ENCODE measurements at places on chromosomes 13 and 19.
A peak's percentile ranks its signal among the peaks of the same experiment; 100 is the strongest.

GRCh38 chr13:97723655-97724054, 229.8 kb upstream of the IPO5 start:
- DNase-seq, result no peak

GRCh38 chr19:8242211-8242821, 33.1 kb downstream of the CERS4 start:
- no peak for DNase-seq

DNA sequence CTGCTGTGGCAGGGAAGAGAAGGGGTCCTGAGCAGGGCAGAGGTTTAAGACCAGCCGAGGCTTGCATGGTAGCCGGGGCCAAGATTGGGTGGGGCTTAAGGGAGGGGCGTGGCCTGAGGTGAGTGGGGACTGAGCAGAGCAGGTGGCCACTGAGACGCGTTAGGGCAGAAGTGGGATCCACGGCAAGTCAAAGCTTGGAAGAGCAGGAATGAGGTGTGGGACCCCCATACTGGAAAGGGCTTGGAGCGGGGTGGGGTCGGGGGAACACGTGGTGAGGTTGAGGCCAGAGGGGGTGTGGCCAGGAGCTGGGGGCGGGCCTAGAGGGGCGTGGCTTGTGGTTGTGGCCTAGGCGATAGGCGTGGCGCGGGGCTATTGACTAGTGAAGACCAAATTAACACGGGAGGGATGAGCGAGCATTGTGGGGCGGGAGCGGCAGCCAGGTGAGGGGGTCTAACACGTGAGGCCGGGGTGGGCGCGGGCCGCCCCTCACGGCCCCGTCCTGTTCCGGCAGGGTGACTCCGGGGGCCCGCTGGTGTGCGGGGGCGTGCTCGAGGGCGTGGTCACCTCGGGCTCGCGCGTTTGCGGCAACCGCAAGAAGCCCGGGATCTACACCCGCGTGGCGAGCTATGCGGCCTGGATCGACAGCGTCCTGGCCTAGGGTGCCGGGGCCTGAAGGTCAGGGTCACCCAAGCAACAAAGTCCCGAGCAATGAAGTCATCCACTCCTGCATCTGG, 3.3 kb downstream of the CFD start:
- DNase-seq, result peak; percentile 45

DNA sequence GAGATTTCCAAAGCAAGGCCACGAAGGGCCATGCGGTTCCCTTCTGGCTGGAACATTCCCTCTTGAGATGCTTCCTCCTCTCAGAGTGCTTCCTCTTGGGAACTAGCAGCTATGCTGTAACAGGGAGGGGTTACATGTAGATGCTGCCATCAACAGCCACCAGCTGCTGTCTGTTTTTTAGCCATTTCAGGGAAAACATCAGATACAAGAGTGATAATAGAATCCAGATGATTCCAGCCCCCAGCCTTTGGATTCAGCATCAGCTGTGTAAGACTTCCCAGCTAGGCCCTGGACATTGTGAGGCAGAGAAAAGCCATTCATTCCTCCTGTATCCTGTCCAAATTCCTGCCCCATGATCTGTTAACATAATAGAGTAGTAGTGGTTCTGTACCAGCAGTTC, 8.2 kb upstream of the ZNF177 start:
- DNase-seq, result no peak

DNA sequence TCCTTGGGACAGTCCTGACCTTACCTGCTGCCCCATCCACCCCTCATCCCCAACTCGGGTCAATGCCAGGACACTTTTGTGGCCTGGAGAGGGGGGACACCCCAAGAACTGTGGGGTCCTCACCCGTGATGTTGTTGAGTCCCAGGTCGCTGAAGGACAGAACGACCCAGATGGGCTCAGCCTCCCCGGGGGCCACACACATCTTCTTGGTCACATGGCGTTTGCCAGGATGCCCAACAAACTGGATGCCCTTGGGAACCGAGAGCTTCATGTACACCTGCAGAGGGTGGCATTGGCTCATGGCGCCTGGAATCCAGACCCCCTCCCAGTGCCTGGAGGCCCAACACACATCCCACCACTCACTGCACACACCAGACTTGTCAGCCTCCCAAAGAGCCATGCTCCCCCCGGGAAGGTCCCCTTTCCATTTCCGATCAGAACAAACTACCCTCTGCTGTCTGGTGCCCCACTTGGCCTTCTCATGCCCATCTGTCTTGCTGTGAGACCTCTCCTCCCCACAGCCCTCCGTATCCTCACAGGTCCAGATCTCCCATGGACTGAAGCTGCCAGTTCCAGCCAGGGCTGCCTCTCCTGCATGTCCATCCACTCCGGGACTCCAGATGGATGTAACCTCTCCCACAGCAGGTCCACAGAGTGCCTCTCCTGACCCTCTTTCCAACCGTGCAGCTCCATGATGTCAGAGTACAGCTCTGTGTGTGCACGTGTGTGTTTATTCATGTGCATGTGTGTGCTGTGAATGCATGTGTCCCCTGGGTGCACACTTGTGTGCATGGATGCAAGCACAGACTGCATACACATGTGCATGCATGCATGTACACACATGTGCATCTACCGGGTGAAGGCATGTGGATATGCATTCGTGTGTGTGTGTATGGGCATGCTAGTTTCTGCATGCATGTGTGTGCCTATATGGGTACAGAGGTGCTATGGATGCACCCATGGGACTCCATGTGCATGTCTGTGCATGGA, 58.4 kb downstream of the F2RL3 start:
- no peak for DNase-seq

- no peak for DNase-seq
These were observed 21.2 kb upstream of the MCF2L start for GRCh38 chr13:112947796-112948195.

- no peak for DNase-seq
These were observed 377.0 kb downstream of the OLFM4 start for GRCh38 chr13:53405616-53406015.

DNA sequence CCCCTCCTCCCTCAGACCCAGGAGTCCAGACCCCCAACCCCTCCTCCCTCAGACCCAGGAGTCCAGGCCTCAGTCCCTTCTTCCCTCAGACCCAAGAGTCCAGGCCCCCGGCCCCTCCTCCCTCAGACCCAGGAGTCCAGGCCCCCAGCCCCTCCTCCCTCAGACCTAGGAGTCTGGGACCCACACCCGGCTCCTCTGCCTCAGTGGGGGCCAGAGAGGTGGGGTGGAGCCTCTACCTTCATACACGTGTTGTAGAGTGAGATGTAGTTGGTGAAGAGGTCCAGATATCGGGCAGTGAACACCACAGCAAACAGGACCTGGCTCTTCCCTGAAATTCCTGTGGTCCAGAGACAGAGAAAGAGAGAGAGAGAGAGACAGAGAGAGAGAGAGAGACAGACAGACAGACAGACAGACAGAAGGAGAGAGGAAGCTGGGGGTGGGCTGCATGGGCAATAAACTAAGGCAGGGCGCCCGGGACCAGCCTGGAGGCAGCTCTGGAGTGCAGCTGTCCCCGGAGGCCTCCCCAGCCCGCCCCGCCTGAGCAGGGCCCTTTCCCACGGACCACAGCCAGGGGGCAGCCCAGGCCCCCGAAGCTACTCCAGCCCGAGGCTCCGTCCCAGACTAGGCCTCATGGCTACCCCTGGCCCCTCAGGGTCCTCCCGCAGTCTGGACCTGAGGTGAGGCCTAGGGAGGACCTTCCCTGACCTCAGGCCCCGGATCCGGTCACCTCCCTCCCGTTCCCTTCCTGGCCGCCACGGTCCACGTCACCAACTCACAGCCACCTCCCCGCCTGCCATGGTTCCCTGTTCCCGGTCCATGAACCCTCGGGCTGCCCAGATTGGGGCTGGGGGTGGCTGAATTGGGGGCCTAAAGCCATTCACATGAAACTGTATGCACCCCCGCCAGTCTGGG, 907 bp downstream of the KDELR1 start:
- no peak for DNase-seq

GRCh38 chr13:90416938-90417337, 930.5 kb upstream of the MIR17HG start:
- DNase-seq, result no peak

GRCh38 chr19:43622956-43623355, 3.5 kb upstream of the ZNF428 start:
- DNase-seq, result no peak

DNA sequence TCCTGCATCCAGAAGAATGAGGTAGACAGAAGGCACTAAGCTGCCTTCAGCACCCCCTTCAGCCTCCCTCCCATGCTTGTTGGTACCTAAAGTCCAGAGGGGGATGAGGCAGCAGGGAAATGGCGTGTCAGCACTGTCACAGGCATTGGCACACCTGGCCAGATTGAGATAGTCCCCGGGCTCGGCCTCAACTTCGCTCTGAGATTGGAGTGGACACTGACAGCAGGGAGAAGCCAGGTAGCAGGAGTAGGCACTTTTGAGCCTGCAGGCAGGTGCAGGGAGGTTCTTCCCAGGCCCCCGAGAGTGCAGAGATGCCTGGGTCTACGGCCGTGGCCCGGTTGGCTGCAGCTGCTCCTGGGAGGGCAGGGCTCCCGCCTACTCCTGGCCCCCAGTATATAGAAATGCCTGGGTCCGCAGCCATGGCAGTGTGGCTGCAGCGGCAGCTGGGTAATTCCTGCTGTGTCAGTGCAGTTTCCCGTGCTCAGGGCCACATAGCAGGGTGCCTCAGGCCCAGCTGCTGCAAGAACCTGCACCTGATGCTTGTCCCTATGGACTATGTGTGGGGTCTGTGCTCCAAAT, 160.3 kb downstream of the SLITRK6 start:
- DNase-seq, result no peak

GRCh38 chr13:48163061-48163460, 68.2 kb upstream of the MED4 start:
- DNase-seq, result no peak

- DNase-seq, result no peak
These were observed 18.8 kb upstream of the PPP5C start for GRCh38 chr19:46328079-46328478.

GRCh38 chr13:43545317-43545874, 241.4 kb downstream of the ENOX1 start:
- no peak for DNase-seq

- DNase-seq, result no peak
These were observed 1.9 kb downstream of the KCTD12 start for GRCh38 chr13:76884186-76884906.

- DNase-seq, result no peak
These were observed 203.4 kb downstream of the GPC5 start for GRCh38 chr13:91601807-91602206.

GRCh38 chr19:16943942-16944625, 55.3 kb downstream of the F2RL3 start:
- no peak for DNase-seq

GRCh38 chr13:98585398-98585754, 8.5 kb upstream of the STK24 start:
- no peak for DNase-seq

- DNase-seq, result no peak
These were observed 18.4 kb downstream of the CABP5 start for GRCh38 chr19:48025480-48025879.

GRCh38 chr13:71618159-71618558, 248.8 kb downstream of the DACH1 start:
- DNase-seq, result no peak

GRCh38 chr19:51311351-51312257, at the start of gene IGLON5:
Gene IGLON5, plus strand, starts transcription at chr19:51311644. Its CDS starts 204 bp downstream, at chr19:51311848.
- no peak for DNase-seq

- no peak for DNase-seq
These were observed 87.8 kb downstream of the CCNA1 start for GRCh38 chr13:36520111-36520510.

DNA sequence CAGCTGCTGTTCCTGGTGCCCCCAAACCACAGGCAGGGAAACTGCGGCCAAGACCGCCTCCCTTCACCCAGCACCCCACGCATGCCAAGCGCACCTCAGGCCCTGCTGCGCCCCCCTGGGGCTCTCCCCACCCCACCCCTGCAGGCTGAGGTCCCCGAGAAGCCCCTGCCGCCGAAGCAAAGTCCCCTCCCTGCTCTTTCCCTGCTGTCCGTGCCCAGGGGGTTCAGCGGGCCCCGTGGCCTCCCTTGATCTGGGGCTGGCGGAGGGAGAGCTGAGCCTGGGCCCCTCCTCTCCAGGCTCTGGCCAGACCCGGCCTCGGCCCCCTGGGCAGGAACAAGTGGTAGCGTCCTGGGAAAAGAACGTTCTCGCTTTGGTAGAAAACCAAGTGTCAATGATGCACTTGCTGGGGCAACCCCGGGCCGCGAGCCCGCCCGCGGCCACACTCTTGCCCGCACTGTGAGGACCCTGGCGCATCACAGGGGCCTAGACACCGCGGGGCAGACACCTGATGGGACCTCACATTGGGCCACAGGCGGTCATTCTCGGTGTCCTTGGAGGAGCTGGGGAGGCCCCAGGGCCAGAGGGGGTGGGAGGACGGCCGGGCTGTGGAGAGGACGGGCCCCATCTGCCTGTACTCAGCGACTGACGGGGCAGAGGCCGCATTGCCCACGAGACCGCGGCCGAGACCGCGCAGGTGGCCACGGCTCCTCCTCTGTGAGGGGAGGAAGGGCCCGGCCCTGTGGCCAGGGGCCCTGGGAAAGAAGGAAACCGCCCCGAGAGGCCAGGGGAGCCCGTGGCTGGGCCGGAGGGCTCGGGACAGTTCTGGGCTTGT, 29.0 kb downstream of the GPX4 start:
- no peak for DNase-seq

- no peak for DNase-seq
These were observed 254.2 kb downstream of the COG6 start for GRCh38 chr13:39909634-39910033.

GRCh38 chr19:22628401-22628800, 5.7 kb upstream of the ZNF492 start:
- DNase-seq, result no peak

- no peak for DNase-seq
These were observed 40.5 kb downstream of the COL4A1 start for GRCh38 chr13:110266431-110266809.

DNA sequence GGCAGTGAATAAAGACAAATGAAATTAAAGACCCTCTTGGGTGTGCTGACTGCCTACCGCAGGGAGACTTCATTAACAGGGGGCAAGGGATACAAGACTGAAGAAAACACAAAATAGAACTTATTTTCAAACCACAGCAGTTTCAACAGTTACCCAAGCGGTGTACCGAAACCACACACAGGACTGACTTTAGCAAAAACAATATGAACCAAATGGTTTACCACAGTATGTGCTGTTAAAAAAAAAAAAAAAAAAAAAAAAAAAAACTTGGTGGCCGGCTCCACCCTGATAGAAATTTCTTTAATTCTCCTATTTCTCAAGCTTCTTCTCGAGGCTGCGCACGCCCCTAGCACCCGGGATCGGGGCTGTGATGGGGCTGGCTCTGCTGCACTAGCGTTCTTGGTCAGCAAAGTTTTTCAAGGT, 42.6 kb downstream of the KLF2 start:
- no peak for DNase-seq

DNA sequence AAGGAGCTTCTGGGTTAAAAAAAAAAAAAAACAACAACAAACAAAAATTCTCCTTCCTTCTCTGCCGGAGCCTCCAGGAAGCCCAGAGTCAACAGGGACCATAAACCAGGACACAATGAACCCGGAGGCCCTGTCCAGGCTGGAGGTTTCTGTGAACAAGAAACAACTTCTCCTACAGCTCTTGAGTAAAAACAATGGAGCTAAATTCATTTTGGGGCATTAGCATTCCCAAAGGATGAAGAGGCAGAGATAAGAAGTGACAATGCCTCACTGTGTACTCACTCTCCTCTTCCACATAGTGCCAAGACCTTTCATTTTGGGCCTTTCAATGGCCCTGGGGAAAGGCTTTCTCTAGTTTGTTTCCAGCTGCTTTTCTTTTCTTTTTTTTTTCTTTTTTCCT, 9.0 kb downstream of the RHPN2 start:
- no peak for DNase-seq

GRCh38 chr13:111203736-111204389, 88.8 kb downstream of the ARHGEF7 start:
- DNase-seq, result no peak

All from activated CD8-positive, alpha-beta memory T cell treated with anti-CD3 and anti-CD28 coated beads for 4 hours (primary cell).